ENCODE measurements at places on chromosomes 7 and 10. TPM values are rescaled to one million over a fixed set of nuclear protein-coding genes. Genes with fewer than 3 reads are reported as not detected.

Gene NPFFR1
- 5.4 TPM for total RNA-seq

Gene DRGX
- total RNA-seq = not detected

Gene CRCP
- total RNA-seq = 49.4 TPM

DNA sequence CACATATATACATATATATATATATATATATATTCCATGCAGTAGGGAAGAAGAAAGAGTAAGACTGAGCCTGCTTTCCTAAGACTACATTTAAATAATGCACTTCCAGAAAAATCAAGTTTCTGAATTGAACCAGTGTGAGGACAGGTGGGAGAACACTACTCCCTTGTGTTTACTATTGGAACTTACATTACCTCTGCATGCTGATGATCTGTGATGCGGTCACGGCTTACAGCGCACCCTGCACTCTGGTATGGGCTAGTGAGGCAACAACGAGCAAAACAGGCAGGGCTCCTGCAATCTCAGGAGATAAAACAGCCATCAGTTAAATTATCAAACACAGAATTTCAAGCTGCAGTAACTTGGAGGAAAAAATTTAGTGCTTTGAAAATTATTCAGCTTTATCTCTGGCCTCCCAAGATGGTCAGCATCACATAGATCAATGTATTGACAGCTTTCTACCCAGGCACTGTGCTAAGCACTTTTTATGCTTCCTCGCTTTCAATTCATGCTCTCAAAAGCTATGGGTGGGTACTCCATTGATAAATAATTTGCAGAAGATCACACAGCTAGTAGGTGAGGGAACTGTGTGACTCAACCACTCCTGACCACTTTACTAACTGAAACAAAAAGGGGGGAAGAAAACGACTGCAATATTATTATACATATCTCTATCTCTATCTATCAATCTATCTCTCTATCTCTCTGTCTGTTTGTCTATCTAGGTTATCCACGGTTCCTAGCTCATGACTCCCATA is 20.5 kb upstream of the SLC16A12 start:
- no peak for DNase-seq

GRCh38 chr7:76011442-76011861 is 17.1 kb upstream of the TMEM120A start:
- no peak for DNase-seq

DNA sequence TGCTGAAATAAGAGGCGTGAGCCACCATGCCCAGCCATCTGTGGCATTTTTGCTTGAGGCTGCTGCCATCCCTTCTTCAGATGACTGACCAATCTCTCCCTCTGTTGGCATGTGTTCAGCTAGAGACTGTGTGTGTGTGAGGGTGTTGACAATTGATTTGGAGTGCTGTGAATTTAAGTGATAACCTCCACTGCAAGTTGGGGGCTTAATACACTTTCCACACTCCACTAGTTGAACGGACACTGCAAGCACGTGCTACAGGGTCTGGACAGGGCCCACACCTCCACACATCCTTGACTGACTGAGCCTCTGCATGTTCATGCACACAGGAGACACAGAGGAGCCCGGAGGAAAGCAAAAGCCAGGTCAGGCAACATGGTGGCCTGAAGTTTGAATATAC is 51.3 kb downstream of the BRAF start:
- no peak for DNase-seq

Gene PRKCQ
- total RNA-seq = not detected

Measured in tibial nerve (tissue), 4 donors.